Naive thymus-derived CD4-positive, alpha-beta T cell (primary cell): ENCODE measurements at places on chromosomes 4 and X.

DNA sequence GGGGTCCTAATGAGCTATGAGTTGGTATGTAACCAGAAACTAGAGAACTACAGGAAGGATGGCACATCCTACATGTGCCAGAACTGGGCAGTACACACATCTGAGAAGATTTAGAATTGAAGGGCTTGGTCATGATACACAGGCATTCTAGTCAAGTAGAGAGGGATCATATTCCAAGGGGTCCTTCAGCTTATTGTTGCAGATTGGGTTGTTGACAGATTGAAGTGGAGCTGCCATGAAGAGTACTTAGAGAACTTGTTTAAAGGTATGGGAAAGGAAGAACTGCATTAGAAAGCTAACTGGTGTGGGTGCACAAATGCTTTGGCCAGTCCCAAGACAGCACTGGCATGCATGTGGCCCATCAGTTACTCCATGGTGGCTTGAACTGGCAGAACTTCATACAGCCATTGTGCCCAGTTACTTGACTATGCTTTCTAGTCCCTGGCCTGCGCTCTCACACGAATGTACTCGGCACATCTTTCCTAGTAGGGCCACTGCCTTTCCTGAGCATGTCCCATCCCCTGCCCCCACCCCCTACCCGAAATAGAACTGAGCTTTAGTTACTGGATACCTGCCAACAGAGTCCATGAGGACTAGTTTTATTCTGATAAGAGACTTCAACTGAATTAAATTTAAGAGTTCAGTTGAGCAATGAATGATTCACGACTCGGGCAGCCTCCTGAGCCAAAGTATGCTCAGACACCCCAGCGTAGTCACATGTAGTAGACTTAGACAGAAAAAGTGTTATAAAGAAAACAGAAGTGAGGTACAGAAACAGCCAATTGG is 64.0 kb downstream of the CCNG2 start:
- H3K4me1 ChIP-seq, result no peaks in the 10 kb centered on the region
- no peaks in the 10 kb centered on the region for H3K27me3 ChIP-seq
- H3K4me3 ChIP-seq, result no peak overlapping the region
- no peak for DNase-seq
- no peak overlapping the region for H3K27ac ChIP-seq

GRCh38 chrX:134006484-134007161 is 21.2 kb upstream of the GPC3 start:
- H3K36me3 ChIP-seq, result no peaks in the 10 kb centered on the region
- no peak for DNase-seq
- no peaks in the 10 kb centered on the region for H3K27me3 ChIP-seq
- no peak overlapping the region for H3K27ac ChIP-seq
- H3K4me1 ChIP-seq, result no peaks in the 10 kb centered on the region

- no peaks in the 10 kb centered on the region for H3K36me3 ChIP-seq
- no peak for DNase-seq
- H3K4me3 ChIP-seq, result no peak overlapping the region
- H3K27me3 ChIP-seq, result no peaks in the 10 kb centered on the region
- peaks cover 5% of the 10 kb centered on the region for H3K4me1 ChIP-seq
Measured at GRCh38 chrX:15146515-15146914, 123.4 kb downstream of the ASB9 start.

DNA sequence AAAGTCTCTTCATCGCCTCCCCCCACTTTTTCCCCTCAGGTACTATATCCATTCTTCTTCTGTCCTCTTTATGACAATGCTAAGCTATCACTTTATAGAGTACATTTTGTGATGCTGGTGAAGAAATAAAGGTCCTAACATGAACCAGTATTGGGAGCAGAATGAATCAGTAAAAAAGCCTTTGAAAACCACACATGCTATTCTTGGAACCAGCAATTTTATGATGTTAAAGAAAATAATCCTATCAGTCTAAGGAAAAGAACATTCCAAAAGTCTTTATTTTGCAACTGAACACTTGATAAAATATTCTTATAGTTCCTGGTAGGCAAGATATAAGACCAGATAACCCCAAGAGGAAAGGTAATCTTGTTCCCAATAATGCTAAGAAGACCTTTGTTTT is 107.8 kb upstream of the MCF2 start:
- no peak overlapping the region for H3K4me3 ChIP-seq
- no peak overlapping the region for H3K27ac ChIP-seq
- no peak for DNase-seq
- H3K36me3 ChIP-seq, result peaks cover 4% of the 10 kb centered on the region
- H3K4me1 ChIP-seq, result peaks cover 3% of the 10 kb centered on the region

- no peaks in the 10 kb centered on the region for H3K36me3 ChIP-seq
- H3K27me3 ChIP-seq, result no peaks in the 10 kb centered on the region
- DNase-seq, result no peak
Measured at GRCh38 chr4:134533068-134533467, 331.5 kb upstream of the PABPC4L start.

GRCh38 chr4:118950929-118951570 is 62.4 kb downstream of the SYNPO2 start:
- no peak for DNase-seq
- no peaks in the 10 kb centered on the region for H3K36me3 ChIP-seq
- H3K4me1 ChIP-seq, result no peaks in the 10 kb centered on the region
- no peaks in the 10 kb centered on the region for H3K27me3 ChIP-seq
